ENCODE measurements at places on chromosomes 1 and 21.

GRCh38 chr1:29047142-29047541 lies 76.6 kb downstream of the TMEM200B start:
- DNase-seq = no peak

DNA sequence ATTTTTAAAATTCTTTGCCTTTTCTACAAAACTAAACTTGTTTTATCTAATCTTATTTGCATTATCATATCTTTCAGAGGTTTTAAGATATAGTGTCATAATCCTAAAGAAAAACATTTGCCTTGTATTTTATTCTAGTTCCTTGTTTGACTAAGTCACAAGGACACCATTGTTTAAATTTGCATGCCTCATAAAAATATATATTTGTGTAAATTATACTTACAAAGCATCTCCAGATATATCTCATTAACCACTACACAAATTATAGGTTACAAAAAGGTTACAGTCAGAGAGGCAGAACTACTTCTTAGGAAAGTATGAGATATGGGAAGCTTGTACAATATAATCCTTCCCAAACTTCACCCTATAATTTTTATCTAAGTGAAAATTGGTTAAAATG lies 4.2 kb upstream of the RGS13 start:
- DNase-seq = no peak

GRCh38 chr1:206001476-206001888 lies 1.7 kb downstream of the RAB7B start:
- no peak for DNase-seq

DNA sequence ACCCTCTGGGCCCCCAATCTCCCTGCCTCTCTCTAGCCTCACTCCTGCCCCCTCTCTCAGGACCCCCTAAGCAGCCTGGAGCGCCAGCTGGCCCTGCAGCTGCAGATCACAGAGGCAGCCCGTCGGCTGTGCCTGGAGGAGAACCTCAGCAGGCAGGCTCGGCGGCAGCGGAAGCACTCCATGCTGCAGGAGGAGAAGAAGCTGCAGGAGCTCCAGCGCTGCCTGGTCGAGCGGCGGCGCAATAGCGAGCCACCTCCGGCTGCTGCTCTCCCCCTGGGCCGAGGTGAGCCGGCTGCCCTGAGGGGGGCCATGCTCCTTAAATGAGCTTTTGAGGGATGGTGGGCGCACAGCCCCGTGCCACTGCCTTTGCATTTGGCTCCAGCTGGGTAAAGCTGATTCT lies 6.2 kb downstream of the INAVA start:
- no peak for DNase-seq

DNA sequence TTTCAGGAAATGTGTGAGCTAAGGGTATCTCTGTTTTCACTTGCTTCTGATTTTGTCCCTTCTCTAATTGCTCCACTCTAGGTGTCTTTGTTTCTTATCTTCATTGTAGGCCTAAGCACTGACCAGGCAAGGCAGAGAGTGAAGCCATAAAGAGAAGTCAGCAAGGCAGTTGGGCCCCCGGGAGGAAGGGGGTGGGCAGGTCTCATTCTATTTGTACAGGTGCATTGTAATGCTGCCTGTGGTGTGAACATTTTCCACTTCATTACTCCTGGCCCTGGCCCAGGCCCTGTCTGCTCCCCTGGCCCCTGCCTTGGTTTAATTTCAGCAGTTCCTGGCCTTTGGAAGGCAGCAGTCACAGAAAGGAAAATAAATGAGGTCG lies 86.4 kb upstream of the JUN start:
- DNase-seq = no peak

DNA sequence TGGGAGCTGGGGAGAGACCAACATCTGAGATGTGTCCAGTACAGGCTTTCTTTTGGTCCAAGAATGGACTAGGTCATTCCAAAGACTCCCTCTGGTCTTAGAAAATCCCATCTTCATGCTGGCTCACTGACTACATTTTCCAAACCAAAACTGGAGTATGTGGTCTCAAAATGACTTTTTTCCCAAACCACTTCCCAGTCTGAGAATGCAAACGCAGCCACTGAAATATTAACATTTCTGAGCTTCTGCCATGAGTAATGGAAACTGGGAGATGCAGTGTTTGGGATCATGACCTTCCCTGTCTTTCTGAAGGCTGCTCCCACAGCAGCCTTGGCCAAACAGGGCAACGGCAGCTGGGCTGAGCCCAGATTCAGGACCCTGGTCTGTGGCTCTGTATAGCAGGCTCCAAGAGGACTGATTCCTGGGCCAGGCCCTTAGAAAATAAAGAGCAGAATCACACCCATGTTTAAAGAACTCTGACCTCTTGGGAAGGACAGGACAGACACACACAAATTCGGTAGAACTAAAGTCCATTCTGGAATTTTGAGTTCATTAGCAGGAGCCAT lies 62.1 kb upstream of the CNTN2 start:
- no peak for DNase-seq

DNA sequence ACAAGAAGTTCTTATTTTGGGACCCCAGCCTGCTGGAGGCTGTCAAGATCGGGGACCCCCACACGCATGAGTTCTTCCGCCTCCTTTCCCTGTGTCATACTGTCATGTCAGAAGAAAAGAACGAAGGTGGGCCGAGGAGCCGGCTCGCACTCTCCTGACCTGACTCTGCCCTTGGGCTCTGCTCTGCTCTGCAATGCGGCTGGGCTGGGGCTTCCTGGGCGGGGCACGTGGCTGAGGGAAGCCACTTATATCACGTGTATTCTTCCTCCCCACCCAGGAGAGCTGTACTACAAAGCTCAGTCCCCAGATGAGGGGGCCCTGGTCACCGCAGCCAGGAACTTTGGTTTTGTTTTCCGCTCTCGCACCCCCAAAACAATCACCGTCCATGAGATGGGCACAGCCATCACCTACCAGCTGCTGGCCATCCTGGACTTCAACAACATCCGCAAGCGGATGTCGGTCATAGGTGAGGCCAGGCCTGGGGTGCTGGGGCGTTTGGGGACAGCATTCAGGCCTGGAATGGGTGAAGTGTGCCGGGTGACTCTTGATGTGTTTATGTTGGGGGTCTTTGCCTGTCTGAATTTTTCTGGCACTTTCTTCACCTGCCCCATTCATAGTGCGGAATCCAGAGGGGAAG lies 17.6 kb downstream of the ATP8B2 start:
- DNase-seq = no peak

DNA sequence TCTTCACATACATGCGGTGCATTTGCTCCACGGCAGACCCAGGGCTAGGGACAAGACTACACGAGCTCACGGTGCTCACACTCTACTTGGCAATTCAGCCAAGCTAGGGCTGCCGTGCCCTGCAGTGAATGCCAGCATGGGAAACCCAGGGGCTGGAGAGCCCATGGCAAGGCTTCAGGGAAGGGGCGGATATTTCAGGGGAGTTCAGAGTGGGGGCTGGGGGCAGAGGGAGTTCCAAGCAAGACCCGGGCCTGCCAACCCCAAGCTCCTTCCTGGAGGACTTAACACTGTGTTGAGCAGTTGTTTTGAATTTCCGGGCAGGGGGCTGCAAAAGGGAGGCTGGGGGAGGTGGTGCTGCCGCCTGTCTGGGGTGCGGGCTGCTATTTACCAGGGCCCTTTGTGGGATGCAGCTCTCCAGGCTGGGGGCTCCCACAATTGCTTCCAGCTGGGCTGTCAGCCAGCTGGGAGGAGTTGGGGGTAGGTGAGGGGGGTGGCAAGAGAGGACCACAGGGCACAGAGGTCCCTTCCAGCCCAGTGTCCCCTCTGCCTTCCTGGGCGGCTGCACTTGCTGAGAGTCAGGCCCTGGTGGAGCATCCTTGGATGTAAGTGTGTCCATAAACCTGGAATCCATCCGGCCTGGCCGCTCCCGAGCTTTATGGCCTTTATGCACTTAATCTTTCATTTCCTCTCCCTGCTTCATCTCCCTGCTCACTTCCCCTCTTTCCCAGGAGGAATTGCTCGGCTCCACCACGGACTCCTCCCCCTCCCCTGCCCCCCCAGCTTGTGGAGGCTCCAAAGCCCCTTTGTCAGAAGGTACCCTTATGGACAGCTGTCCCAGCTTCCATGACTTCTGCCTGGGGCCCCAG lies 55.8 kb upstream of the SSBP3 start:
- DNase-seq = no peak

DNA sequence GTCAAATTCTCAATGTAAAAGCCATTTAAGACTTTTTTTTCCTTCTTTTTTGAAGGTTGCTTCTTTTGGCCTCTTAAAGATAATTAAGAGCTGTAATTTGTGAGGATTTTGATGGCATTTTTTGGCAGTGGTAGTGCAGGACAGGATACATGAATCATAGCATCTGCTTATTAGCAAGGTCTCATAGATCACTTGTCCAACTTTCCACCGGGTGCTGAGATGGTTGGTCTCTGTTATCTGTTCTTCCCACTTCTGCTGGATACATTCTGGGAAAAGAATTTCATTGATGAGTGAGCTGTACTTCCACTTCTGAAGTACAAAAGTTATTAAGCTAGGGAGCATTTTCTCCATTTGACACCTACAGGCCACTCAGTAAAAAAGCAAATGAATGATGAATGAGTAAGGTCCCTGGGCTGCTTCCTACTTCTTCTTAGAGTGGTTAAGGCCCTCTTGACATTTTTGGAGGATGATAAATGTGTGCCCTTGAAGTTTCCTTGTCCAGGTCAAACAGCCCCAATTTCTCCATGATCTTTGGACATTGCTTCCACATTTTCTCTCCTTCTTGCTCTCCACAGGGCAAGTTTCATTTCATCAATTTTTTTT lies 100.6 kb downstream of the ROR1 start:
- no peak for DNase-seq

DNA sequence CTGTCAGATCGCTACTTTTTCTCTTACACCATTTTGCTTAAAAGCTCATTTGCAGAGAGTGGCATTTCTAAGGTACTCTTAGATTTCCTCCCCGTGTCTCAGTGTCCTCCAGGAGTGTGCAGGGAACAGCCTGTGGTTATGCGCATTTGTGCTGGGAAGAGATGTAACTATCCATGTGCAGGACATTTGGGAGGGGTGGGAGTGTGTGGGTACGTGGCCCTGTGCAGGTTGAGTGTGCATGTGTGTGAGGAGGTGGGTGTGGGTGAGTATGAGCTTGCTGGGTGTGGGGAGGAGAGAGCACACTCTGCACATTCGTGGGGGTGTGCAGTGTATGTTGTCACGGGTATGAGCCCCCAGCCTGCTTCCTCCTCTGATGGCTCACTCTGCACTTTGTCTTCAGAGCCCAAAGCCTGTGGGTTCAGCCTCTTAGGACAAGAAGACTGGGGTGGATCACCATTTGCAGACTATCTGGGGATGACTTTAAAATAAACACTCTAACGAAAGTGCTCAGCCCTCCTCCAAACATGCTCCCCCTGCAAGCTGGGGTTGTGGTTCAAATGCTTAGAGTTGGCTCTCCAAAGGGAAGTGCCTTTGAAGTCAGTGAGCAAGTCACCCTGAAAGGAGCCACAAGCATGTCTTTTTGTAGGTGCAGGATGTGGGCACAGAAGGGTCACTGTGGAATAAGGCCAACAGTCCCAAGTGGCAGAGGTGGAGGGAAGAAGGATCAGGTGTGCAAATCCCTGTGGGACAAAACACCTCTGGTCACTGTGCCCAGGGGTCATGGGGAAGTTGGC lies 295.4 kb downstream of the RRAGC start:
- no peak for DNase-seq

DNA sequence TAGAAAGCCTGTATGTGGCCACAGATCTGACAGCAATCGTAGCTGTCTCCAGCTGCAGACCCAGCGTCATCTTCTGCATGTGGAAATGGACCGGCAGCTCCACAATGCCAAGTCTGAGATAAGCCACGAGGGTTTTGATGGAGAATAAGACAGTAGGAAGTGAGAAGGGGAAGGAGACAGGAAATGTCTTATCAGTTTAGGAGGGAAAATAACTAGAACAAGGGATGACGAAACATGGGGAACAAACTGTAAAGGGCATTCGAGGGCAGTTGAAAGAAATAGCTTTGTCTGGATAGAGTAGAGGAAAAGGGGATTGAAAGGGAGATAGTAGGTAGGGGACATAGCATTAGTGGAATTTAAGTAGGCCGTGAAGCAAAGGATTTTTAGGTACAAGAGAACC lies 74.0 kb upstream of the CTTNBP2NL start:
- DNase-seq = no peak

DNA sequence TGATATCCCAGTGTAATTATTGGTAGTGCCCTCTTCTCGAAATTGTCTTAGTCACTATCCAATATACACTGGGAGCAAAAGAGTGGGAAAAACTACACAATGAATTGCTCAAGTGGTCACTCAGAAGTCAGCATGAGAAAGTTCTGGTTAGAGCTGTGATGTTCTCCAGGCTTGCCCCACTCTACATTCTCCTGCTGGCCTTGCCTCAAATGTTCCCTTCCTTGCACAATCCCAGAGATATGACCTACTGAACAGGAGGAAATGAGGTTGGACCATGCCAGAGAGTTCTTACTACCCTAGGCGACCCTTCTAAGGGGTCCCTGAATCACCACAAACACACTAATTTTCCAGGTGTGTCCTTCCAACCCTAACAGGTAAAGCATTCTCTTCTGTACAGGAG lies 40.8 kb downstream of the GLUL start:
- no peak for DNase-seq

DNA sequence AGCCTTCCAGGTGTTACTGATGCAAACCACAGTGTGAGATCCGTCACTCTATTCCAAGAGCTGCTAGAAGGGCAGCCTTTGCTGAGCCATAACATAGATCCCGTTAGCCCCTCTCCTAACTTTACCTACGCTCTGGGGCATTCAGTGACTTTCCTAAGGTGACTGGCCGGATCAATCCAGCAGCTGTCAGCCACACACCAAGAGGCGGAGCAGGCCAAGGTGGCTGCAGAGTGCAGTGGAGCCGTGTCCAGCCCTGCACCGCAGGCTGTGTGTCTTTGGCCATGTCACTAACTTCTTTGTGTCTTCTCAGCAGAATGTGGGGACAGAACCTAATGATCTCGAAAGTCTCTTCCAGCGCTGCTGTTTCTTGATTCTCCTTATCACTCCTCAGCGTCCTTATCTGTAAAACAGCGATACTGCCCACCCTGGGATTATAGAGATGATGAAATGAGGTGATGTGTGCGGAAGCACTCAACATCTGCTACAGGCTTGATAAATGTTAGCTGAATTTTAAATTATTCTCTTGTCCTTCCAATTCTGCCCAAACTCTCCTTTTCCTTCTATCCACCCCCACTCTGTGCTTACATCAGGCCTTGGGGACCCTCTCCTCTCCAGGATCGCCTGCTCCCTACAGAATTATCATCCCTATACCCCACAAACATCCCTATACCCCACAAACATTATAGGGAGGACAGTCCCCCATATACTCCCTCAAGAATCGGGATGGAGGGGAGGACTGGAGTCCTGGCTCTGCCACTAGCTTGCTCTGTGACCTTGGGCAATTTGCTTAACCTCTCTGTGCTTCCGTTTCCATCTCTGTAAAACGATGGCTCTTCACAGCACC lies 25.8 kb upstream of the LRRN2 start:
- DNase-seq = no peak

- DNase-seq = no peak
Measured at GRCh38 chr21:28333578-28334075, 659.0 kb downstream of the LTN1 start.

- no peak for DNase-seq
Measured at GRCh38 chr1:190649553-190649952, 171.9 kb upstream of the BRINP3 start.

GRCh38 chr1:155983191-155984024 lies 5.1 kb upstream of the ARHGEF2 start:
- no peak for DNase-seq

- no peak for DNase-seq
Measured at GRCh38 chr1:222079566-222079965, 337.7 kb upstream of the DUSP10 start.
